ENCODE measurements at places on chromosomes 3 and 15.

GRCh38 chr3:180959691-180960090, 29.8 kb downstream of the DNAJC19 start:
- DNase-seq, result no peak

DNA sequence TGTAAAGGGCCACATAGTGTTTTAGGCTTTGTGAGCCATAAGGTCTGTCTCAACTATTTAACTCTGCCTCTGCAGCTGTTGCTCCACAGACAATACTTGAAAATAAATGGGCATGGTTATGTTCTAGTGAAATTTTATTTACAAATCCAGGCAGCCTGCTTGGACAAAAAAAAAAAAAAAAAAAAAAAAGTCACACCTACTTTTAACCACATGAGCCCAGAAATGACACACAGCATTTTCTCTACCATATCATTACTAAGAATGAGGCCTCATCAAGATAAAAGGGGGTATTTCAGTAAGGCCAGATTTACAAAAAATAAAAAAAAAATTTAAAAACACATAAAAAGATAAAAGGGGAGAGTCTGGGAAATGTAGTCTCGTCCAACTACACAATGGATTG, 1.7 kb upstream of the NGLY1 start:
- no peak for DNase-seq

GRCh38 chr15:90208356-90208755, 7.2 kb downstream of the SEMA4B start:
- no peak for DNase-seq

DNA sequence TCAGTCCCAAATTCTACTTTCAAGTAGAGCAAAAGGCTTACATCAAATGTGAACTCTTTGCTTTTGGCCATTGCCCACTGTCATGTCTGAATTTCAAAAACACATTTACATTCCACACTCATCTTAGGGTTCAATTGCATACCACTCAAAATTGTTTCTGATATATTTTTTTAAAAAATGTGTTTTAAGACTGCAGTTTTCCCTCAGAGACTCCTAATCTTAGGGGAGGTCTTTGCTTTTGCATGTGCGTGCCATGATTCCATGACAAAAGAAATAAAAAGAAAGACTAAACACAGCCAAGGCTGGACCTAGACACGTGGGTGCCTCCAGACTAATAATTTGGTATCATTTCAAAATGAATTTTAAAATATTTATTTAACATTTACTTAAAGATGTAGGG, 396.8 kb upstream of the RASGRP1 start:
- DNase-seq, result no peak

- no peak for DNase-seq
Measured at GRCh38 chr3:52119826-52120225, 34.4 kb downstream of the POC1A start.

- peak; percentile 54 for DNase-seq
Measured at GRCh38 chr15:23570486-23570885, 5.0 kb downstream of the MKRN3 start.

DNA sequence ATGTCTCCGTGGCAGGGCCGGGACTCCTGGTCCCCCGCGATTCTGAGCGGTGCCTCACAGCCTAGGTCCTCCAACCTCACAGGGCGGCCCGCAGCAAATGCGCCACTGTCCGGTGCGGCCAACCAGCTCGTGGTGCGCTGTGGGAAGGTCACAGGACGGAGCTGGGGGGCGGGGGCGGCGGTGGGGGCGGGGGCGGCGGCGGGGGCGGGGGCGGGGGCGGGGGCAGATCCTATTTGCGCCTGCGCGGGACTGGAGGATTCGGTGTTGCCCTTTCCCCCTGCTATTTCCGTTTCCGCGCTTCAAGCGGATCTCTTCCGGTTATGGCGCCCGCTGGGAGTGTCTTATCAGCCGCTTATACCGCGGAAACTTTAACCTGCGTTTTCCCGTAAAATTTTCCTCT, 106.7 kb upstream of the SNRPN start:
- peak; percentile 72 for DNase-seq

GRCh38 chr3:79113876-79114275, 653.9 kb downstream of the ROBO1 start:
- DNase-seq, result no peak

GRCh38 chr15:60325905-60326304, 71.9 kb downstream of the ANXA2 start:
- no peak for DNase-seq

GRCh38 chr3:195015021-195015420, 255.9 kb downstream of the XXYLT1 start:
- no peak for DNase-seq

DNA sequence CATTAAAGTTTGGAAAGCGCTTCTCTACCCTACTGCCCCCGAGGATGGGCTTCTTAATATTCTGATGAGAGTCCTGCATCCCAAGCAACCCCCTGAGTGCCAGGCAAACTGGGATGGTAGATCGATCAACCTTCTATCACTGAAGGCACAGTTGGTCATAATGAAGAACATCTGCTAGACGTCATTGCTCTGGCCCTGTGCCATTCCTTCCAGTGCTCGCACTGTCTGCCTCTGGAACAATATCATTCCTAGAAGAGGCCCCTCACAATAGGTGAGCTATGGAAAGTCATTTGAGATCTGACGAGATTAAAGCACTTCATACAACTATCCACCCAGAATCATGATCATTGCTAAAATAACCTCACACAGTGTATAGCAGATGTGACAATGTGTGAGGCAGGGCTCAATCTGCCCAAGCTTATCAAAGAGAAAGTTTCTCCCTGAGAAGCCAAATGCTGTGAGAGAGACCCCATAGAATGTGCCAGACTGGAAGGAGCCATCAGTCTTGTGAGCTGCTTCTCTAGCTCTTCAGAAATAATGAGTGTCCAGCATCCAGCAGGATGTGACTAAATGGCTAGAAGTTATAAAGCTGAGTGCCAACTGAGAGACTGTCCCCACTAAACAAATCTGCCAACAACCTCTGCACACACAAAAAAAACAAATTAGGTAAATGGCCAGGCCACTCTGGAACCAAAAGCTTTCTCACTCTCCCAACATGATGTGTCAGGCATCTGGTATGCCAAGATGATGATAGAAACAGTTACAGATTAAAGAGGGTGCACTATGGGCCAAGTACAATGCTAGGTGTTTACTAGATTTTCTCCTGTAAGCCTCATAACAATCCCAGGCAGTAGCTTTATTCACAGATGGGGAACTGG, 165.5 kb downstream of the NECTIN3 start:
- DNase-seq, result no peak

DNA sequence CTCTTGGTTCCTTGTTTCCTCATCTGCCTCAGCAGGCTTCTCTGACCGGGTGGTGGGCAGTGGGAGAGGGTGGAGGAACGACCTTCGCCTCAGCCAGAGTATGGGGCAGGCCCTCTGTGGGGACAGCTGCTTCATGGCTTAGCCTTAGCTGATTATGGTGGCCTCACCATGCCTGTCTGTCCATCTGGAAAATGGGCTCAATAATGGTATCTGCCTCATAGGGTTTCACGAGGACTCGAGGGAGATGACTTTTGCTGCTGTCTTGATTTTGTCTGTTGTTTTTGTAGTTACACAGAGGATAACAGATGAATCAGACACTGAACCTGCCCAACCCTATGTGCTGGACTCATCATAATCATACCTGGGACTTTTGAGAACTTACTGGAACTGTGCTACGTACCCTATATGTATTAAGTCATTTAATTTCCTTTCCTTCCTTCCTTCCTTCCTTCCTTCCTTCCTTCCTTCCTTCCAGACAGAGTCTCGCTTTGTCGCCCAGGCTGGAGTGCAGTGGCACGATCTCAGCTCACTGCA, 46.5 kb downstream of the CDC25A start:
- no peak for DNase-seq

- DNase-seq, result no peak
Measured at GRCh38 chr3:71319771-71320170, 263.8 kb downstream of the FOXP1 start.

GRCh38 chr3:33054100-33055092, 42.5 kb downstream of the GLB1 start:
- DNase-seq, result no peak

DNA sequence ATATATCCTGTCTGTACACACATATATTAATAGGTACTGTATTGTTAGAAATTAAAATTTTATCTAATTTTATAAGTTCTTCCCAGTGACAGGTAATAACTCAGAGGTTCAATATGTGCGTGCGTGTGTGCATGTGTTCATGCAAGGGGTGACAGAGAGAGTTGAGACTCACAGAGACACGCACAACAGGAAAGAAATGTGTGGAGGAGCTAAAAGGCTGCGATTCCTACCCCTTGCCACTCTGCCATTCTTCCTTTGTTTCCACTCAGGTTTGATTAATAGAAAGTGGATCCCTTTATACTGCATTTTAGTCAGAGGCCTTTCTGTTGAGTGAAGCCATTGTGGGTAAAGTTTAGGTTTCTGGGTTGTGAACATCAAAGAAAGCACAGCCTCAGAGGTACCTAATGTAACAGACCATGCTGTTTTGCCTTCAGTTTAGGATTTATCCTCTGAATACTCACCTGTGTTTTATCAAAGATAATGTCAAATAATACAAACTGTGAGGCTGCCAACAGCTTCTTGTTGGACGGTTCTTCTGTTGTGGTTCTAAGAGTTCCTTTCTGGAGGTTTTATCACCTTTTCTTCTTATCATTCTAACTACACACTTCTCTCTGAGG, 182.3 kb downstream of the EPHA3 start:
- DNase-seq, result no peak

DNA sequence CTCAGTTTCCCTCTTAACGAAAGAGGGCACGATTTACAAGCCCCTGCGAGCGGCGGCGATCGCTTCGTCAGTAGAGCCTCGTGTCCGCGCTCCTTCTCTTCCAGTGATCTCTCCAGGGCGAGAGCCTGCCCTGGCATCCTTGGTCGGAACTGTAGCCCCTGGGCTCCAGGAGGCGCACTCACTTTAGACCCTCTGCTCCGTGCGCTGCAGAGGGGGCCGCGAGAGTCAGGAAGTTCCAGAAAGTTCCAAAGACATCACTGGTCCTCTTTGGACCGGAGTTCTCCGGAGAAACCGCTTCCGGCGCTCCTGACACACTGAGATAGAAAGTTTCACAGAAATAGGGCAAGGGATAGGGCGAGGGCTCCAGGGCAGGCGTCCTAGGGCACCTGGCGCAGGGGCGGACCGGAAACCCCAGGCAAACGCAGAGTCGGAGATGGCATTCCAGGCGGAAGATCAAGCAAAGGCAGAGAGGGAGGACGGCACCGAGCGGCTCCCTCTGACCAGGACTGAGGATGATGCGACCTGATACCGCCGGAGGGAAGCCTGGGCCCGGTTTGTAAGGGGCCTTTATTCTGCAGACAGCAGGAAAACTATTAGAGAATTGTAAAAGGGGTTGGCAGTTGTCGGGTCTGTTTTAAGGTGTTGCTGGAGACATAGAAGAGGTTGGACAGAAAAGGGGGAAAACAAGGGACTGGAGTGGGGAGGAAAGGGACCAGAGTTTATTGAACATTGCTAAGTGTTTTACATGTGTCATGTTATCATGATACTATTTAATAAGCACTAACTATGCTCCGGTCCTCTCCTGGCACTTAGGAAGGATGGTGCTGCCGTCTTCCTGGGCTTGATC, 1.3 kb upstream of the CPEB1 start:
- peak; percentile 59 for DNase-seq
